Cardiac septum (tissue), 1 donor: ENCODE measurements at places on chromosomes 5 and 9. TPM values are rescaled to one million over a fixed set of nuclear protein-coding genes. Genes with fewer than 3 reads are reported as not detected.

GRCh38 chr9:4933861-4934260, 51.2 kb upstream of the JAK2 start:
- no peak for DNase-seq

DNA sequence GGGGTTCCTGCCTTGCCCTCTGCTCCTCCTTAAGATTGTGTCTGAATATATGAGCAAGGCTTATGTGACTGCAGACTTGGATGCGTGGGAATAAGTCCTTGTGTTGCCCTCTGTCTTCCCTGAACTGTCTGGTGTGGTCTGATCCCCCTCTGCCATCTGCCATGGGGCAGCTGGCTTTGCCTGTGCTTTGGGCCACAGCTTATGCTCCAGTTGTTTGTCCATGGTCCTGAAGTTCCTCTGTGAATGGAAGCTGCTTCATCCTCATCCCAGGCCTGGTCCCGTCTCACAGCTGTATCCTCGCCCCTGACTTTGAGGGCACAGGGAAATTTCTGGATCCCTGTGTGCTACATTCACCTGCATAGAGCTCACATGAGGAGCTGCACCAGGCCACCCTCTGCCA, 14.7 kb downstream of the IL31RA start:
- no peak for DNase-seq

DIPK1B gene
- total RNA-seq, result 28.3 TPM

- DNase-seq, result no peak
Measured at GRCh38 chr9:76729980-76730737, 34.1 kb upstream of the PCA3 start.

GRCh38 chr5:94890907-94891306, 272.4 kb downstream of the SLF1 start:
- no peak for DNase-seq

GRCh38 chr9:18343784-18344183, 130.2 kb upstream of the ADAMTSL1 start:
- DNase-seq, result no peak

- peak; percentile 49 for DNase-seq
Measured at GRCh38 chr5:141359790-141360426, at the start of gene PCDHGB2. TSS of gene PCDHGB2 (plus strand) at chr5:141359994. CDS start at chr5:141360136, 142 bp downstream.

ANKRD20A1 gene
- 0.59 TPM for total RNA-seq

DNA sequence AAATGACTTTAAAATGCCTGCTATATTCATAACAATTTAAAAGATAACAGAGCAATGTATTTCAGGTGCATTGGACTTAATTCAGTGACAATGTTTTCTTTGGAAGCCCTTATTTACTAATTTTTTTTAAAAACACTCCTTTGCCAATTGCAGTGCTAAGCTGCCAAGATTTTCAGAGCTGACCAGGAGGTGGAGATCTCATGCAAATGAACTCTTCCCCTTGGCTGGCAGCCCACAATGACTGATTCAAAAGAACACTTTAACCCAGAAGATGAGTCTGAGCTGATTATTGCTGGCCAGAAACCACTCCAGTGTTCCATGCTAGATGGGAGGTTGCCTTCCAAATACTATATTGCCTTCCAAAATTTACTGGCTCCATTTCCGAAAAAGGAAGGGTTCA, 128.3 kb upstream of the CCNH start:
- no peak for DNase-seq

GRCh38 chr5:108769352-108769751, 21.7 kb downstream of the FER start:
- no peak for DNase-seq

SLC6A7 gene
- not detected for total RNA-seq

- peak; percentile 27 for DNase-seq
Measured at GRCh38 chr5:179316111-179316551, 29.1 kb downstream of the ADAMTS2 start.

DNA sequence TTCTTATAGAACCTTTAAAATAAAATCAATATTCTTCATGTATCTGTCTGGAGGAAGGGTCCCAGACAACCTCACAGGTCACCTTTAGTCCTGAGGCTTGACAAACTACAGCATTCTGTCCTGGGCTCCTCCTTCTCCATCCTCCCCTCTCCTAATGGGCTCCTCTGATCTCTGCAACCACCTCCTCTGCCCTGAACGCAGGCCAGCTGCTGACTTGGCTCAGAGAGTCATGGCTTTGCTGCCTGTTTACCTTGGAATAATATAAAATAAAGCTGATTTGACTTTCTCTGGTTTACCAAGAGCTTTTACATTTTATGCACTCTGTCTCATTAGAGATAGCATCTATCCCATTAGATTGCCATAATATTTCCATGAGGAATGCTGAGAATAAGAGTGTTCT, 159.4 kb downstream of the SEMA6A start:
- no peak for DNase-seq

DNA sequence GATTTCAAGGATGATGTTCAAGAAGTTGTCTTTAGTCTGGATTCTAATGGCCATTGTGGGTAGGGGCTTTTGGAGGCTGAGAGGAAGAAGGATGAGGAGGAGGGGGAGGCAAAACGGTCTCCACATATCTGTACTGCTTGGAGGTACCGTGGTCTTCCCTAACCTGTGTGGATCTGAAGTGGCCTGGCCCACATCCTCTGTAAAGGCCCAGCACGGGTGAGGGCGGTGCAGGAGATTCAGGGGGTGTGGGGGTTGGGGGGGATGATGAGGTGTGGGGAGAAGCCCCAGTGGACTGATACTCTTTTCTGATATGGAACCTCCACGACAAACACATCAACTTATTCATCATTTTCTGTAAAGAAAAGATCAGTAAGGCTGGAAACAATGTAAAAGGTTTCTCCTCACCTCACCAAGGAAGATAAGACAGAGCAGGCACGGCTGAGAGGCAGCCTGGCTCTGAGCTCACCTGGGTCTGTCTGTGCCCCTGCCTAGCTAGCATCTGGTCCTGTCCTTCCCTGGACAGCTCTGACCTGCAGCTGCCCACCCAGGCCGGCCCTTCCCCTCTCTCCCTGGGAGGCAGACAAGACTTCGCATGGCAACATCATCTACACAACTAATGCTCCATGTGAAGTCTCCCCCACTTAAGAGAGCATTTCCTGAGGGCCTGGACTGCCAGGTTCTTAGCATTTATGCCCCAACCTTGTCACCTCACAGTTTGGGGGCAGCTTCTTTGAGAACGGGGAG, 5.6 kb upstream of the IL3 start:
- peak; percentile 56 for DNase-seq

CATSPER3 gene
- total RNA-seq, result 0.54 TPM

GRCh38 chr9:4114569-4115505, 185.0 kb downstream of the GLIS3 start:
- no peak for DNase-seq

UBE2QL1 gene
- 13.1 TPM for total RNA-seq

RGS3 gene
- total RNA-seq, result 233 TPM

DNA sequence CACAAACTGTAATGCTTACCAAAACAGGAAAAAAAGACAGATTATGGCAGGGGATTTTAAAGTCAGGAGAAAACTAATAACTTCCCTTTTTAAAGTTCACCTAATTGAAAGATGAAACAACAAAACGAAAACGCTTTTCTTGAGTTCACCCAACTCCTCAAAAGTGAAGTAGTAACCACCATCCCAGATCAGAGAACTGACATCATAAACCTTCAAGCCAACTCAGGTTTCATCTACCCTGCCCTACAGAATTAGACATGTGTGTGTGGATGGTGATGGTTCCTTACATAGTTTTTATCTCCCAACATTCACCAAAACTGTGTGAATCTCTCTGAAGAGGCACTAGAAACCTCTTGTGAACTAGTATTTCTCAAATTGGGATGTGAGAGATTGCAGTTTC, 195.2 kb upstream of the PTGER4 start:
- no peak for DNase-seq

DNA sequence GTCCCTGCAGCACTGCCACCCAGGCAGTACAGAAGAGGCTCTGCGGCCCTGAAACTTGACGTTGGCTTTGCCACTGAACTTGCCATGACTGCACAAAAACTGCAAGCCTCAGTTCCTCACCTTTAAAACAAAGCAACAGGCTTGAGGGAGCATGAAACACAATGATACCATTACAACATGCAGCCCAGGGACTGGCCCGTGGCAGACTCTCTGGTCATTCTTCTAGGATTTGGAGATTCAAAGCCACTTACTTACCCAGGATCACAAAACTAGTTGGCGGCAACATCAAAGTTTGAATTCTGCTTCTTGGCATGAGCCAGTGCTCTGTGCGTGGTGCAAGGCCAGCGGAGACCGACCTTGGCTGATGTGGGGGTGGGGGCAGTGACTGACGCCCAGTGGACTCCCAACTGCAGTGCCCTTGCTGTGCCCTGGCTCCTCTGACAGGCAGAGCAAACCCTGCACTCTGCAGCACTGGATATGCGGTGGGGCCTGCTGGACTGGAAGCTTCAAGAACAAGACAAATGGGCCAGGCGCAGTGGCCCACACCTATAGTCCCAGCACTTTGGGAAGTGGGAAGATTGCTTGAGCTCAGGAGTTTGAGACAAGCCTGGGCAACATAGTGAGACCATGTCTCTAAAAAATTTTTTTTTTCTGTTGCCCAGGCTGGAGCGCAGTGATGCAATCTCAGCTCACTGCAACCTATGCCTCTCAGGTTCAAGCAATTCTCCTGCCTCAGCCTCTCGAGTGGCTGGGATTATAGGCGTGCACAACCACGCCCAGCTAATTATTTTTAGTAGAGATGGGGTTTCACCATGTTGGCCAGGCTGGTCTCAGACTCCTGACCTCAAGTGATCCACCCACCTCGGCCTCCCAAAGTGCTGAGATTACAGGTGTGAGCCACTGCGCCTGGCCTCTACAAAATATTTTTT, 18.9 kb downstream of the SQSTM1 start:
- no peak for DNase-seq

UAP1L1 gene
- total RNA-seq, result 6.5 TPM

DNA sequence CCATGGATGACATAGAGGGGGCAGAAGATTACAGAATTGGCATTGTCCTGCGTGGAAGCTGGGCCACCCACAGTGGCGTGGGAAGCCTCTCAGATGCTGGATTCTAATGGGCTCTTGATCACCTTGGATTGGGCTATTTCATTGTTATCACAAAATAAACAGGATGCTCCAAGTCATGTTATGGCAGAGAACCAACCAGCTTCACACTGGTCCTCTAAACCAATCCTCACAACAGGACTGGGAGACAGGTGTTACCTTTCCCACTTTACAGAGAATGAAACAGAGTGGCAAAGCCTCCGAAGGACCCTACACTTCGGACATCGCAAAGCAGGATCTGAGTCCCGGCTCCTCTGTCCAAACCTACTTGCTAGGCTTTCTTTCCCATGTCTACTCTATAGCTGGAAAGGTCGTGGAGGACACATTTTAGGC, 455 bp upstream of the SMIM3 start:
- DNase-seq, result no peak
